ENCODE measurements at places on chromosomes 7 and 10. TPM values are rescaled to one million over a fixed set of nuclear protein-coding genes. Genes with fewer than 3 reads are reported as not detected.

Gene TMEM273
- 4.2 TPM for total RNA-seq

Gene MMD2
- not detected for total RNA-seq

Gene HABP2
- total RNA-seq, result 0.16 TPM

GRCh38 chr7:130263130-130263529 lies 3.5 kb upstream of the CPA2 start:
- no peak for DNase-seq
- no peak overlapping the region for H3K4me3 ChIP-seq
- H3K4me1 ChIP-seq, result no peaks in the 10 kb centered on the region
- no peaks in the 10 kb centered on the region for H3K36me3 ChIP-seq
- peaks cover 2% of the 10 kb centered on the region for H3K27me3 ChIP-seq

GRCh38 chr10:117684672-117685211 lies 142.2 kb downstream of the EMX2 start:
- H3K4me1 ChIP-seq, result no peaks in the 10 kb centered on the region
- peak; percentile 79 for DNase-seq
- no peak overlapping the region for H3K27ac ChIP-seq

- H3K4me1 ChIP-seq, result no peaks in the 10 kb centered on the region
- DNase-seq, result no peak
- no peaks in the 10 kb centered on the region for H3K36me3 ChIP-seq
Measured at GRCh38 chr10:68812420-68812819, 14.9 kb upstream of the STOX1 start.

GRCh38 chr10:47243791-47244190 lies 56.2 kb upstream of the GDF10 start:
- H3K27ac ChIP-seq, result no peak overlapping the region
- H3K4me3 ChIP-seq, result no peak overlapping the region
- H3K36me3 ChIP-seq, result no peaks in the 10 kb centered on the region
- peak; percentile 81 for DNase-seq
- no peaks in the 10 kb centered on the region for H3K4me1 ChIP-seq
